ENCODE measurements at places on chromosomes 6 and 20. TPM values are rescaled to one million over a fixed set of nuclear protein-coding genes. Genes with fewer than 3 reads are reported as not detected.
A peak's percentile ranks its signal among the peaks of the same experiment; 100 is the strongest.

- no peak for DNase-seq
Observed at GRCh38 chr20:62405108-62405980, 1.7 kb downstream of the CABLES2 start.

DNA sequence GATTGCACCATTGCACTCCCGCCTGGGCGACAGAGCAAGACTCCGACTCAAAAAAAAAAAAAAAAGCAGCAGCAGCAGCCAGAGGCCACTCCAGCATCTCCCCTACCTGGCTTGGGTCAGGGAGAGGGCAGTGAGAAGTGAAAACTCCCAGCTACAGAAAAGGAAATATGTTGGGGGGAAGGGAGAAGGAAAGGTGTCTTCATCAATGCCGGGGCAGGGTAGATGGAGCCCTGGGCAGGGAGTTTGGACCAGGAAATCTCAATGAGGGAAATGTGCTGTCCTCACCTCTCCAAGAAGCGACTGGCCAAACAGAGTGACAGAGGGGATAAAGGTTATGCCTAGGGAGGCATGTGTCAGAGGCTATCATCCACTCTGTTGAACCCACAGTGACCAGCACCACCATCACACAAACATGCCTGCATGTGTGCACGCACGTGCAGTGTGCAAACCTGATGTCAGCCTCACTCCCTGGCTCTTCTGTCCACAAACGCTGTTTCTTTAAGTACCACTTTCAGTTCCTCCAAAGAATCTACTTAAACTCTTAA lies 887 bp upstream of the AIF1 start:
- no peak for DNase-seq

GRCh38 chr6:45075246-45075645 lies 252.9 kb upstream of the RUNX2 start:
- DNase-seq = no peak

DNA sequence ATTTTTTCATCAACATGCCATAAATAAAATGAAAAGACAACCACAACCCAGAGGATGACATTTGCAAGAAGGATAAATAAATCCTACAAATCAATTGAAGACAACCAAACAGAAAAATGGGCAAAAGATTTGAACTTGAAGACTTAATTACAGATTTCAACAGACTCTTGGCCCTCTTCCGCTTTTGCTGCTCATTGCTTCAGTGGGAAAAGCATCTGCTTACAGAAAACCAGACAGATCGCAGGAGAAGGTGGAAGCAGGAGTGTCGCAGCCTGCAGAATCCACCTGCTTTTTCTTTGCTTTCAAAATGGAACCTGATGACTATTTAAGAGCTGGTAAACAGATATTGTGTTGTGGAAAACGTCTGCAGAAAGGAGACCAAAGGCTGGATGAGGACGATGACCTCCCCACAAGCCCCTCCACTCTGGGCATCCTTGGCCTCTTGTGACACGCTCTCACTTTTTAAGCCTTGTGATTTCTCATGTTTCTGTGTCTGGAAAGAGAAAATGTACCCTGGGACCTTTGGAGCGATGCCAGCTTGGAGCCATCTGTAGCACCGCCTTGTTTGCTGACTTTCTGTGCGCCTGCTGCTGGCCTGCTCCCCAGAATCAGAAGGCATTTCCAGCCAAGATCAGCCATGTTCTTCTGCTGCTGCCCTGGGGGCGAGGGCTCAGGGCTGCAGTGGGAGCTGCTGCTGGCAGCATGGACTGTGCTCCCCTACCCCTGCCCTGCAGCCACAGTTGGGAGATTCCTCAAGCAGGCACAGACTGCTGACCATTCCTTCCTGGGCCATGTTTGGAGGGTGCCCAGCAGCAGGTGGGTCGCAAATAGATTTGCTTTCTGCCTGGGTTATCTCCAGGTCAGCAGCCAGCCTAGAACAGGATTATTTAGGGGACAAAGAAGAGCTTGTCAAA lies 3.6 kb upstream of the CSTL1 start:
- peak; percentile 66 for DNase-seq

- DNase-seq = peak; percentile 81
Observed at GRCh38 chr6:89433252-89434149, 549 bp downstream of the ANKRD6 start.

- DNase-seq = no peak
Observed at GRCh38 chr6:27966044-27966443, 9.0 kb downstream of the OR2B6 start.

DNA sequence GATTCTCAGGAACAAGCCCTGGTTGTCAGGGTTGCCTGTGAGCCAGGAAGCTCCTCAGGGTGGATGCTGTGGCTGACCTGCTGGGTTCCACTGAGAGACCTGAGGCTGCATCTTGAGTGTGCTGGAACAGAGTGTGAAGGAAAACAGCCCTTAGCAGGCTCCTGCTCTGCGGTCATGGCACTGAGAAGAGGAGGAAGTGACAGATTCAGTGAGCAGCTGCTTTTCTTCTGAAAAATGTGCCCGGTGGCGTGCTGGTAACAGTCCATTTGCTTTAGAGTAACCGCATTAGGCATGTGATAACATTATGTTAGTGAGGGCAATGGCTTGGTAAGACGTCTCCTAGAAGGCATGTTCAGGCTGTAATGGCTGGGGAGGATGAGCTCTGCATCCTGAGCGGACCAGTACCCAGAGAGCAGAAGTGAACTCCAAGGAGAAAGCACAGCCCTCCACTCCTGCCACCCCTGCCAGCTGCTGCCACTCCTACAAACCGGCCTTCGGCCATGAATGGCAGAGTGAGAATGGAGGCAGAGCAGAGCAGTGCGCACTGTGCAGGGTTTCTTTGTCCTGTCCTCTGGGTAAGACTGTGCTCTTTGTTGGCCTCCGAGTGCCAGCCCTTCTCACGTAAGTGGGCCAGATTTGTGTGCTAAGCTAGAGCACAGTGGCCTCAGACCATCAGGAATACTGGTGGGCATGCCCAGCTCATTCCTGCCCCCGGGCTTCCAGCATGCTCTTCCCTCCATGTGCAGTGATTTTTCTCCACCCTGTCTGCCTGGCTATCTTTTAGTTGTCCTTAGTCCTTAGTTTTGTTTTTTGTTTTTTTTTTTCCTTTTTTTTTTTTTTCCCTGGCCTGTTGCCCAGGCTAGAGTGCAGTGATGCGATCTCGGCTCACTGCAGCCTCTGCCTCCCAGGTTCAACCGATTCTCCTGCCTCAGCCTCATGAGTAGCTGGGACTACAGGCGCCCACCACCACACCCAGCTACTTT lies 98.1 kb upstream of the VSTM2L start:
- no peak for DNase-seq

GRCh38 chr6:169051371-169051770 lies 202.3 kb downstream of the THBS2 start:
- no peak for DNase-seq

The TOMM34 gene
- 12.3 TPM for total RNA-seq

The RFX6 gene
- total RNA-seq = not detected

The PNPLA1 gene
- total RNA-seq = 0.19 TPM

The SEL1L2 gene
- total RNA-seq = 16.1 TPM

DNA sequence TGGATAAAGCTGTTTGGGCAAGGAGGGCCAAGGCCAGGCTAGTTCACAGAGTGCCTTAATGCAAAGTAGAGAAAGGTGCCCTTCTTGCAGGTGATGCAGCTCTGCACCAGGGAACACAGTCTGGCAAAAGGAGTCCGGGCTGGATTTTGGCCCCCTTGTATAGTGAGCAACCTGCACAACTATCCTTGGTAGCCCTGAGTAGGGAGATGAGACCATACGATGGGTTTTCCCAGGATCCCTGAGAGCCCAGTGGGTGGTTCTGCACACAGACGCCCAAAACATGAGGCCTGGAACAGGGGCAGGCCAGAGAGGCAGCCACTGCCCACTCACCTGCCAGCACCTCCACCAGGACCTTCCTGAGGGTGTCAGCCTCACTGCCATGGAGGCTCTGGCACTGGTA lies 2.0 kb downstream of the TREM2 start:
- no peak for DNase-seq

DNA sequence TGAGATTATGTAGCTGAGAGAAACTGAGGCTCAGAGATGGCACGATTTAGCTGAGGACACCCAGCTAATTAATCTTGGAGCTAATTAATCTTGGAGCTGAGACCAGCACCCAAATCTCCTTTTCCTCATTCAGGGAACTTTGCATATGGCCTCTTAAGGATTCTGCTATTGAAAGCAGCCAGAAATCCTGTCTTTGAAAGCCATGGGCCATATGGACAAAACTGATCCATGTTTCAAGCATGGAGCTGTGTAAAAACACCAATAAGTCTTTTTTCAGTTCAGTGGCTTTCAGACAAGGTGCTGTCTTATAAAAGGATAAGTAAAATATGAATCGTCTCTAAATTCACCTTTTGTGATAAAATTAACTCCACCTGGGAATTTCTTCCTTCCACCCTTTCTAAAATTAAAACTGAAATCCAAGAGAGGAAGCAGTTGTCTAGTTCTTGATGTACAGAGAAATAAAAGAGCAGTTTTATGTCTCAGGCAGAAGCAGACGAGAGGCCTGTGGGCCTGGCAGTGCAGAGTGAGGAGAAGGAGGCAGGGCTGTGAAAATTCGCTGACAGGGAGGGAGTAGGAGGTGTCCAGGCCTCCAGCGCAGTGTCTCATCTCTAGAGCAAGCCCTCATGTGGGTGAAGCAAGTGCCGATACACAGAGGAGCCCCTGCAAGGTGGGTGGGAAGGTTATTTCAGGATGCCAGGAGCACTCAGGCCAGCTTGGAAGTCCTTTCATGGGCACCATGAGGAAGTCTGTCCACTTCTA lies 266.9 kb downstream of the UST start:
- no peak for DNase-seq

The STMND1 gene
- total RNA-seq = not detected

DNA sequence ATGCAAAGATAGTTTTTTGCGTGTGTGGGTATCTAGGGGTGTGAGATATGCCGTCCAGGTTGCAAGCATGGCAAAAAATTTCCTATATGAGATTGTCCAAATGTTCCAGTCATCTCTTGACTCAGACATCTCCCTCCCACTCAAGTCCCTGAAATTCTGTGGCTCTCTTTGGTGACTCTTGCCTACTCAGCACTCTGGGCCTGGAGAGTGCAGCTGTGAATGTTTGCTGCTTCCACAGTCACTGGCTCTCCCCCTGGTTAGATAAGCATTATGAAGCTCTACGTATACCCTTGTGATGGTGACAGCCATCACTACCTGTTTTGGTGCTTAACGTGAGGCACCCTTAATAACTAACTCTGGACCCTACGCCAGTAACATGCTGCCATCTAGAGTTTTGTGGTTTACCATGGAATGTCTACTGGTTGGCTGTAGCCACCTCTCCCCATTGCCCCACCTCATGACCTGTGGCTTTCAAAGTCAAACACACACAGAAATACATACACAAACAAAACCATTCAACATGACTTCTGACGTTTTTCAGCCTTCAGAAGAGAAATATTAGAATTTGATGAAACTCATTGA lies 621.9 kb upstream of the CITED2 start:
- DNase-seq = no peak

The GID8 gene
- total RNA-seq = 20.0 TPM

The OR12D3 gene
- not detected for total RNA-seq

Measured in posterior vena cava (tissue), 2 donors.